ENCODE measurements at places on chromosomes 7 and 10.

DNA sequence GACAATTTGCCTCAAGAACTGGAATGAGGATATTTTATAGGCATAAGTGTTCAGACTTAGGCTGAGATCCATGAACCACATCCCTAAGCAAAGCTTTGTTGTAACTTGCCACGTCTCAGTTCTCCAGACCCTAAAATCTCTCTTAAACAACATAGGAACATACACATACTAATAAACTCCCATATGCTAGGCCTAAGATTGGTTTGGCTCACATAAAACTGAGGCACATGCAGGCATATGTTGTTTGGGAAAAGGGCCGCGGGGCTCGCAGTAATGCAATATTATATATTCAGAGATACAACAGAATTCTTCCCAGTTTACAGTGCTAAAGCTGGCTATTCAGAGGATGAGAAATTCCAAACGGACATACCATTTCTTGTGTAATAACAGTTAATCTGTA, 61.0 kb downstream of the DOCK4 start:
- no peak for DNase-seq

GRCh38 chr10:92967641-92968040, 93.0 kb upstream of the CYP26C1 start:
- DNase-seq, result no peak

DNA sequence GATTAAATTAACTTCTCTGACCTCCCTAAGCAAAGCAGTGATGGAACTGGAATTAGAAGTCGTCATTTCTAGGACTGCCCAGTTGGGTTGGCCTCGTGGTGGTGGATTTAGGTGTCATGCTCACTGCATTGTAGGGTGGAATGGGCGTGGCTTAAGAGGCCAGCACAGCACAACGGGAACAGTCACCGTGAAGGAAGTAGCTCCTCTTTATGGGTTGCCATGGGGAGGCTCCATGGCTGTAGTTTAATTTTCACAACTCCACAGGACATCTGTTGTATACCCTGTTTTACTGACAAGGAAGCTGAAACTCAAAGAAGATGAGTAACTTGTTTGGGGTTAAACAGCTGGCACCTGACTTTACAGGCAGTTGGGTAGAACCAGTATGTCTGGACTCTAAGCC, 208.3 kb downstream of the CELF2 start:
- DNase-seq, result no peak

- DNase-seq, result no peak
Observed at GRCh38 chr7:23369100-23369499, 70.0 kb downstream of the MALSU1 start.

- DNase-seq, result no peak
Observed at GRCh38 chr10:10777279-10777678, 240.4 kb upstream of the CELF2 start.

DNA sequence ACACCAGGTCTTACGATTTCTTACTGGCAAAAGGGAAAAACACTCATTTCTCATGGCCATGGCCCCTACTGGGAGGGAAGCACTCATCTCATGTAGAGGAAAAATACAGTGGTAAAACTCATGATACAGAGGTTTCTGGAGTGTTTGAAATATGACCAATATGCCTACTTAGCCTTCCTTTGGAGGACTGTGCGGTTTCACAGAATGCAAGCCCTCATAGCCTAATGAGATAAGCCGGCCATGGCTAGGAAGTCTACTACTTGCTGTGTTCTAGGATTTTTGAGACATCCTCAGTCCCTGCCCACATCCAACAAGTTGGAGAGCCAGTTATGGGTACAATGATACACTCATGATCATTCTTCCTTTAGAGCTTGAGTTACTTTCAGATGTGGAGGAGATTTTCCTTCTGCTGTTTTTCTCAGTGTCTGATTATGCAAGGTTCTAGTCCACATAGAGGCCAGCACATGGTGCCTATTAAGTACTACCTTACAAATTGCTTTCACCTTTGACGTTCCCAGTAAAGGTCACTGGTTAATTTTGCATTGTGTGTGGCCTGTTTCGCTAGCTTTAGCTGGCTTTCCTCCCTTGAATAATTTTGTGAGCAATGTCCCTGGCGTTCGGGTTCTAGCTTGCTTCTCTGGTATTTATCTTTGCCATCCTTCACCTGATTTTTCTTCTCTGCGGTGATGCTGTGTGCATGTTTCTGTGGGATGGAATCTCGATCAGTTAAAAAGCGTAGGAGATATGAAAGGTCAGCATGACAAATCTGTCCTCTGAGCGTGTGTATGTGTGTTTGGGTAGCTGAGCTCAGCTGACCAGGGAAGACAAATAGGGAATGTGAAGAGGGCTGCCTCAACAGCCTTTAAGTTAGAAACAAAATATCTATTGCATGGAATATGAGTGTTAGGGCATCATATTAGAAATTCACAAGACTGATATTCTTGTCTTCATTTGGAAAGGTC, 295.4 kb downstream of the LRMDA start:
- no peak for DNase-seq

- no peak for DNase-seq
Observed at GRCh38 chr10:3619241-3619640, 165.8 kb downstream of the KLF6 start.

GRCh38 chr10:90447831-90448230, 410.0 kb downstream of the HTR7 start:
- peak; percentile 49 for DNase-seq

DNA sequence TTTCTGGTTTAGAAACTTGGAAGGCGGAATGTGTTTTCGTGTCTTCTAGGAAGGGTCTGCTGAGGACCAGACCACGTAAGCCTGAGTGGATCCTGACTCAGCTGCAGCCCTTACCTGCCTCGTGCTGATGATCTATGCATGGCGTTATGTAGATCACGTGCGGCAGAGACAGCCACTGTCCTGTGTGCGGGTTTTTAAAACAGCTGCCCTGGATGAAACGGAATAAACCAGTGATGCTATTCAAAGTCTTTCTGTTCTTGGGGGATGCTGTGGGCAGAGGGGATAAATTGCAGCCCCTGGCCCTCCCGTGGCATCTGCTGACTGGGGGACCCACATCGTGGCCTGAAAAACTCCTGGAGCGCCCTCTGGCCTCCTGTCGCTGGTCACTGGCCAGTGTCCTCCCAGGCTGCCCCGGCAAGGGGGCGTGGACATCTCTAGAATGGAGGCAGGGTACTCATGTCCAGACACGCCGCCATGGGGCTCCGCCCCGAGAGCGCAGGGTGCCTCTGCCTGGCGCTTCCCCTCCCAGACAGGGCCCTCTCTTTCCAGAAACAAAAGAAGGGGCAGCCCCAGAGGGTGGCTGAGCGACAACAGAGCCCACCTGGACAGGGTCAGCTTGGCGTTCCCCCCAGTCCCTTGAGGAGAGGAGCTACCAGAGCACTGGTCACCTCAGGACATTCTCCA, 13.2 kb downstream of the ALKBH4 start:
- no peak for DNase-seq

- no peak for DNase-seq
Observed at GRCh38 chr10:108515821-108516220, 1351.3 kb upstream of the SORCS1 start.

DNA sequence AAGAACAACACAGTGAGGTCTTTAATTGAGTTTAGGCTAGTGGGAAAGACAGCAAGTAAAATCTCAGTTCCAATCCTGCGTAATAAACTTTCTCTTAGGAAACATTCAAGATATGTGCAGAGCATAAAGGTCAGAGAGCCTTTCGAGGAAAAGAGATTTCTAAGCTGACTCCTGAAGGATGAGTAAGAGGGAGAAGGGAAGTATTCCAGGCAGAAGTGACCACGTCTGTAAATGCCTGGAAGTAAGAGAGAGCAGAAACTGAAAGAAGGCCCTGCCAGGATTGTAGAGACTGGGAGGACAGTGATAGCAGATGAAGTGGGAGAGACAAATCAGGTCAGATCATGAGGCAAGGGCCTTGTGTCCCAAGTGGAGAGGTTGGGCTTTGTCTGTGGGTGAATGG, 41.8 kb downstream of the PNLIPRP3 start:
- no peak for DNase-seq

DNA sequence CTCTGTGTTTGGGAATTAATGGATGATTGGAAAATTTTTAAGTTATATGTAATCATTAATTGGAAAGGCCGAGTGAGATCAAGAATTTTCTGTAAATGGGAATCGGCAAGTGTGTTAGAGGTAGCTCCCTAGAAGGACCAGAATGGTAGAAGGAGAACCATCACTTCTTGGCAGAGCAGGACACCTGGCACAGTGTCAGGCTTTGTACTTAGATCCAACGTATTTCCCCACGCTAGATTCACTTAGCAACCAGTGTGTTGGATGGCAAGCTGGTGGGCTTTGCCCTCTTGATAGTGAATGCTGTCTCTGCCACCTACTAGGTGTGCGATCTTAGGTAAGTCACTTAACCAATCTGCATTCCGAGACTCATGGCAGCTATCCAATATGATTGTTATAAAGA, 107.8 kb upstream of the ZNF438 start:
- DNase-seq, result no peak

DNA sequence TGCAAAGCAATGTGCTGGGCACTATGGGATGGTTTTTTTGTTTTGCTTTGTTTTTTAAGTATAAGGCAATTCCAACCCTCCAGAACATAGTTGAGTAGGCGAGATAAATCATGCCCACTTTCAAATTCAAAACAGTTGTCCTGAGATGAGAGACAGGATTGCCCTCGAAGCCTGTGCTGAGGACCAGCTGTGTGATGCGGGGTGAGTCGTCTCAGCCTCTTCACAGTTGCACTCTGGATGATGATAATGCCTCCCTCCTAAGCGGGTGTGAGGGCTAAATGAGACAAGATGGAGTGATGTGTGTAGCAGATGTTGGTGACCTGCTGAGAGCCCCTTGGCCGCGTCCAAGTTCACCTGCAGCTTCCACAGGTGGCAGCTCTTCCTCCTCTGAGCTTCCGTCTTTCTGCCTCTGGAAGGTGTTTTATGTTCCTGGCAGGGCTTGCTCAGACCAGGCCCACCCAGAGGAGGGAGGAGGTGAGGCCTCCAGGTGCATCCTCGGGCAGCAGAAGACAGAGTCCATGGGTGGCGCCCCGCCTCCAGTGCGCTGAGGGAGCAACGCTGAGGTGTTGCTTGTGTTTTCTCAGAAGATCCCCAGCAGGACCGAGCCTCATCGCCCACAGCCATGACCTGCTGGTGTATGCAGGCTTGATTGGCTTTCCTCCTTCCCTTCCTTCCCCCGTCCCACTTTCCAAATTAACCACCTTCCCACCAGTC, 30.6 kb downstream of the ECHDC3 start:
- DNase-seq, result no peak

- no peak for DNase-seq
Observed at GRCh38 chr10:77325233-77325537, 312.4 kb downstream of the KCNMA1 start.

- DNase-seq, result peak; percentile 11
Observed at GRCh38 chr7:30510124-30511075, 5.8 kb upstream of the GGCT start.

- DNase-seq, result no peak
Observed at GRCh38 chr7:28479507-28479947, 67.2 kb downstream of the CREB5 start.

GRCh38 chr7:144148224-144148827, 25.4 kb downstream of the OR2A14 start:
- DNase-seq, result no peak

DNA sequence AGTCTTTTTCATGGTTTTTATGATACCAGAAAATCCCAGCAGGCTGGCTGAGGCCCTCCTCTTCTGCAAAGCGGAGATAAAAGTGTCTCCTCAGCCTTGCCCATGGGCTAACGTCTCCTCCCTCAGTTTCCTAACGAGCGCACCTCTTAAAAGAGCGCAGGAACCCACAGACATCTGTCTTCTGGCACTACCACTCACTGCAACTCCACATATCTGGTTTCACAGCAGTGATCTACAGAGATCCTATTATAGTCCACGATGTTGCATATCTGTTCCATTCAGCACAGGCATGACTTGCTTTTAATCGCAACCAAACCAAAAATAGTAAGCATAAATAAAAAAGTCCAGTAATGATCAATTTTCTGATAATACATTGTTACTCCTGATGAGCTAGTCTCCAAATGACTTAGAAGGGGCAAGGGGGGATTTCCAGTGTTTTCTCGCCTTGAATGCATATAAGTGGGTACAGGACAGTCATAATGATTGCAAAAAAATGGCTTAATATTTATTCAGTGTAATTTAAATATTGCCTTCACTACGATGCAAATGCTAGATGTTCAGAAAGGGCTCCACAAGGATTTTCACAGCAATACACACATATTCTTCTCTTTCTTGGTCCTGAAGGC, 20.9 kb downstream of the ANKRD22 start:
- no peak for DNase-seq

GRCh38 chr10:113187063-113187777, 237.2 kb downstream of the TCF7L2 start:
- no peak for DNase-seq

GRCh38 chr10:52257692-52258075, 56.4 kb upstream of the DKK1 start:
- DNase-seq, result no peak

DNA sequence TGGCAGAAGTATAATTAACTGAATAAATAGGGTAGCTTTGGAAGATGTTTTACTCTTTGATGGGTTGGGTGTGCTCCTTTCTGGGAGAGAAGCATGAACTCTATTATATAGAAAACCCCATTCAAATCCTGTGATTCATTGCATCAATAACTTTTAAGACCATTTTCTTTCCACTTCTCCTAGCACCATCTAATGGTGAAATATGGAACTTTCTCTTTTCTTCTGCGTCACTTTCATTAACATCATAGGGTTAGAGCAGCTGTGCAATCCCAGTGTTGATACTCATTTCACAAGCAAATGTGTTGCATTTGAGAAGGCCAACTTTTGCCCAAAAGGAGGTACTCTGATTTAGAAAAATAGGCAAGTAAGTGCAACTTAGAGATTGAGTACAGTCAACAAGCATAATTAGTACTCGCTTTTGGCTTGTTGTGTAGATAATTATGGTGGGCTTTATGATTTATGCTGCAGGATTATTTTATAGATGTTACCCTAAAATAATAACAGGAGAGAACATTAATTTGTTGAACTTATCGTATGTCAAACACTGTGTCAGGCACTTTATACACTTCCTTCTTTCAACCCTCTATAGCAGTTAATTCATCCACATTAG, 92.9 kb downstream of the CPED1 start:
- DNase-seq, result peak; percentile 73

DNA sequence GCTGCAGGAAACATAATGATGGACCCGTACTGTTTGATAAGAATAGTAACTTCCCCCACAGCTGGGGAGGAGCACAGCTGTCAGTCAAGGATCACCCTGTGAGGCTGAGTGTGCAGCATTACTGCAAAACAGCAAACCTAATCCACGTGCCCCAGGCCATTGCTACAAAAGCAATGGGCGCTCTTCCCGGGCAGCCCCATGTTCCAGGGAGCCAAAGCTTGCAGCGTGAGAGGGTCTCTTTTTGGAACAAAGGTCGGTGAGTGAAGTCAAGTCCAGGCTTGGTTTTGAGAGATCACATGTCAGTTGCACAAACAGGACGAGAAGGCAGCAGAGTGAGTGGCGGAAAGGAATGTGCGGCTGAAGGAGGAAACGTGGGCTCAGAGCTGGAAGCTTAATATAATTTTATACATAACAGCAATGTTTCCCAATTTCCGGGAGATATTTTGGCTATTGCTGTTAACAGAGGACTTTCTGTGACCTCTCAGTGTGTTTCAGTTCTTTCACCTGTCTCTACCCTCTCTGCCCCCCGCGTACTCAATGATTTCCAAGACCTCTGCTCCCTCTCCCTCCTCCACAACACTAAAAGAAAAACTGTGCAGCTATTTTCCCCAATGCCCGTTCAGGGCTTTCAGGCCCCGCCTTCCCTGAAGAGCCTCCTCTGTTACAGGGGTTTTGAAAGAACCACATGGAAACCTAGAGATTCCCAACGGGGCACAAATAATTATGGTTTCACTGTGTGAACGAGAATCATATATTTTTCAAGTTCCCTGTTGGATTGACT, 128.9 kb downstream of the MTPAP start:
- no peak for DNase-seq

- DNase-seq, result no peak
Observed at GRCh38 chr10:71077143-71077581, 135.2 kb upstream of the UNC5B start.

- DNase-seq, result no peak
Observed at GRCh38 chr7:45100761-45101480, 10.6 kb downstream of the TBRG4 start.

All from HFF-Myc (cell line).